Mucosa of descending colon (tissue), 3 donors: ENCODE measurements at places on chromosomes 1 and 21.
A peak's percentile ranks its signal among the peaks of the same experiment; 100 is the strongest.

- no peak for DNase-seq
Observed at GRCh38 chr1:197985351-197985750, 68.2 kb downstream of the LHX9 start.

DNA sequence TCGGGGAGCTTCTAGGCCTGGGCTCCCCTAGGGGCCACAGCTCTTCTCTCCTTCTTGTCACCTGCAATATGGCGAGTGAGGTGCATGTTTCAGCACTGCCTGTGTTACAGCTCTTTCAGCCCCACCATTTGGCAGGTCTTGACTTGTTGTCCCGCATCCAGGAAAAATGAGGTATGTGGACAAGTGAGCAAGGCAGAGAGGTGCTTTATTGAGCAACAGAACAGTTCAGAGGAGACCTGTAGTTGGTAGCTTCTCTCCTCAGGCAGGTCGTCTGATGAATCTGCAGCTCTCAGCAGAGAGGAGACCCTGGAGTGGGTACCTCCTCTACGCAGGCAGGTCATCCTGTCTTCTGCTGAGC, 208.2 kb upstream of the USP25 start:
- no peak for DNase-seq

DNA sequence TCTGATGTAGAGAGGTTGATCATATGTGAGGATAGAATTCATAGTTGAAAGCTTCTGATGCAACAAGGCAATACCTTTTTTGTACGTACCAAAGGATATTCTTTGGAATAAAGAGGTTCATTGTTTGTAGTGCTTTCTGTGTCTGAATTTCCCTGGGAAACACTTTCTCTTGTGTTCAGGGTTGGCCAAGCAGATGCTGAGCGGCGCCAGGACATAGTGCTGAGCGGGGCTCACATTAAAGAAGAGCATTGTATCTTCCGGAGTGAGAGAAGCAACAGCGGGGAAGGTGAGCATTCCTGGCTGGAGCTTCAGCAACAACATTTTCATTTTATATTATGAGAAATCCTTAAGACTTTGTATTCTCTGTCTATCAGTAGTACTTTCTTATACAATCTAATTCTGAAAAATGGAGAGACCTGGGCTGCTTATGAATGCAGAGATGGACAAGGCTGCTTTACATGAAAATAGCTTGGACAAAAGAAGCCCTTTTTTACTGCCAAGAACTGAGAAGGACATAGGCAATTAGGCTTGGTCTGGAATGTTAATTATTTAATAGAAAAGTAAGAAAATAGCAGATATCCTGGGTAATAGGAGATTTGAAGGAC, 85.2 kb downstream of the KIF1B start:
- DNase-seq = no peak

GRCh38 chr1:81129366-81129765, 671.4 kb upstream of the ADGRL2 start:
- no peak for DNase-seq

DNA sequence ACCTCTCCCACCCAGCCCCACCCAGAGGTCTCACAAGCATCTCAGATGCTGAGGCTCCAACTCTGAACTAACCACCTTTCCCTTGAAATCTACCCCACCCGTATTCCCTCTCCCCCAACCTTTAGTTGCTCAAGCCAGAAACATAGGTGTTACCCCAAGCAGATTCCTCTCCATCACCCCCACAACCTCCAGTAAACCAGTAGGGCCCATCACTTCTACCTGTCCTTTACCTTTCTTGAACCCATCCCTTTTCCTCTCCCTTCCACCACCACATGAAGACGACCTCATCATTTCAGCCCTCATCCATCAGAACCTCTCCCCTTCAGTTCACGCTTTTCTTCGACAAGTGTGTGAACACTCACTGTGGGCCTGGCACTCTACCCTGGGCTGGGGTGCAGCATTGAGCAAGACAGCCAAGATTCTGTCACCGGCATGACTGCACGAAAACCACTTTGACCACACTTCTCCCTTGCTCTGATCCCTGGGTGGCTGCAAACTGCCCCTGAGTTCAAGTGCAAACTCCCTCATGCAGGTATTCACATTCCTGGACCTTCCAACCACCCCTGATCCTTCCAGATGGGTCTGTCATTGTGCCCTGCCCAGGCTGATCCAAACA, 65.5 kb upstream of the LAPTM5 start:
- DNase-seq = no peak

GRCh38 chr1:199404191-199404590, 623.3 kb upstream of the NR5A2 start:
- no peak for DNase-seq

GRCh38 chr1:230781131-230781530, 33.9 kb downstream of the CAPN9 start:
- DNase-seq = no peak

DNA sequence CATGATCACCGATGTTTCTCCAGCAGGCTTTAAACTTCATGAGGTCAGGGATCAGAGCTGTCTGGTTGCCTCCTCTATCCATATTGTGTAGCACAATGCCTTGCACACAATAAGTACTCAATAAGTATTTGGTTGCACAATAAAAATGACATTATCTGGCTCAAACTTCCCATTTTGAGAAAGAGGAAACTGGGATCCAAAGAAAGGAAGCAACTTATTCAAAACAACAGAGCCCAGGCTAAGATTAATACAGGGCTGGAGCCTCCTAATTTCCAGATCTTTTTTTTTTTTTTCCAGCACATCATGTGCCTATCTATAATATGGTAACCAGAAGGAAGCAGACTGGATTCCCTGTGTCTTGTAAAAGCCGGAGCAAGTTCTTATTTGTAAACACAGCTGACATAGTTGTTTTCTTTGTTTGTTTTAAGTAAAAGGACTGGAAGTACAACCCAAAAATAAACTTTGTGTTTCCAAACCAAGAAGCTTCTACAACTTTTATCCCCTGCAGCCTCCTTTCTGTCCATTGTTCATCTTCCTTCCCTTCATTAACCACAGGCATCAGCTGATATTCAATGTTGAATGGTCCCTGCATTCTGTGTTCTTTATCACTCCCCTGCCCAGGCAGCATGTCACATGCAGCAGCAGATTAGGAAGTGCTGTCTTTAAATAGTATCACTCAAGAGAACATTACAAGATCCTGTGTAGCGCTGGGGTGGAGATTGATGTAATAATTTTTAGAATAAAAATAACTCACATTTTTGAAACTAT, 71.2 kb upstream of the HOOK1 start:
- no peak for DNase-seq

DNA sequence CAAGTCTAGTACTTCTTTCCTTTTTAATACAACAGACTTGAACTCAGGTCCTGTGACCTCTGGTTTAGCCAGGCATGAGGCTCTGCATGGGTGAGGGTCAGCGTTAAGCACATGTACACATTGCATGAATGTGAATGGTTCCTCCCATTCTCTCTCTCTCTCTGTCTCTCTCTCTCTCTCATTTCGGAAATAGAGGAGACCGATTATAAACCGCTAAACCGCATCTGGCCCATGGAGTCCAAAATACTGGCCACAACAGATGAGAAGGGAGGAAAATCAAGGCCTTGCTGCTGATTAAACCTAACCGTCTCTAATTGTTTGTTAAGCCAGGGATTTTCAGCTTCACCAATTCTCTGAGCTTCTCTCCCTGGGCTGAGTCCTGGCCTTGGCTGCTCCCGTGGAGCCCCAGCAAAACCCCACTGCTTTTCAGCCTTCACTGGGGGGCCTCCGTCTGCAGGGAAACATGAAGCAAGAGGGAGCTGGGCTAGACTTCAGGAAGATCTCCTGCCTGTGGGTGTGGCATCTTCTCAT, 6.6 kb downstream of the RSPO1 start:
- DNase-seq = no peak

GRCh38 chr1:210311726-210312493, 16.8 kb upstream of the HHAT start:
- no peak for DNase-seq

GRCh38 chr1:208803011-208803811, 559.0 kb upstream of the PLXNA2 start:
- no peak for DNase-seq

DNA sequence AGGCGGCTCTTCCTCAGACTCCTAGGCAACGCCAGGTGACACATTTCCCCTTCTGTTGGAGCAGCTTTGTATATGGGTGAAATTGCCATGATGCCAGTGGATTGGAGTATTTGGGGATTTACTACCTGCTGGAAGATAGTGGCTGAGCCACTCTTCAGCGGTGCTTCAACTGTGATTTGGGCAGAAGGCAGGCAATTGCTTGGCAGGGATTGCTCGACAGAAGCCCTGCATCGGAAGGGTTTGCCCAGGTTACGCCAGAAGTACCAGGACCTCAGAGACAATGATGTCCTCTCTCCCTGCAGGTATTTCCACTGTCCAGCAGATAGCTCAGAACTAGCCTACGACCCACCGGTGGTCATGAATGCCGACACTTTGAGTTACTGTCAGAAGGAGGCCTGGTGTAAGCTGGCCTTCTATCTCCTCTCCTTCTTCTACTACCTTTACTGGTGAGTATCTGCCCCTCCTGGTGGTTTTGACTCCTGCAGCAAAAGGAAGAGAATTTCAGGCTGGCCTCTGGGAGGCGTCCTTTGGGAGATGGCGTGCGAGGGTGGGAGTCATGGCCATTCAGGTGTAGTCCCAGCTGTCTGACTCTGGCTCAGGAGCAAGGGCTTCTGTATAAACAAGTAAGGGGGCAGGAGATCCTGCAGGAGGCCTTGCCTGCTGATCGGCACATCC, 118.3 kb downstream of the CNIH3 start:
- no peak for DNase-seq

GRCh38 chr1:165287329-165287728, 69.2 kb downstream of the LMX1A start:
- DNase-seq = no peak

DNA sequence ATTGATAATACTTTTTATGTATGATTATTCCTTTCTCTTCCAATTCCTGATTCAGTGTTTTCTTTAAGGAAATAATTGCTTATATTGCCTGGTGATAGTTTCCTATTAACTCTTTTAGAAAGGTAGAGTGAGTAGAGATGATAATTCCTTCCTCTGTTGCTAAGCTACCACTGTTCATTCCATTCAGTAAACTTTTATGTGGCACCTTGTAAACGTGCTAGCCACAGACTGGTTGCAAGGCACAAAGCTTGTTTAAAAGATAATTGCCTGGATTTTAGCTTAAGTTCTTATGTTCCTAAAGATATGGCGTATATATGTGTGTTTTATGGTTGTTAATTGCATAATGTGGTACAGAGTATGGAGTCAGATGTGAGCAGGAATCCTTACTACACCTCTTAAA, 3.2 kb downstream of the ZFYVE9 start:
- DNase-seq = no peak

DNA sequence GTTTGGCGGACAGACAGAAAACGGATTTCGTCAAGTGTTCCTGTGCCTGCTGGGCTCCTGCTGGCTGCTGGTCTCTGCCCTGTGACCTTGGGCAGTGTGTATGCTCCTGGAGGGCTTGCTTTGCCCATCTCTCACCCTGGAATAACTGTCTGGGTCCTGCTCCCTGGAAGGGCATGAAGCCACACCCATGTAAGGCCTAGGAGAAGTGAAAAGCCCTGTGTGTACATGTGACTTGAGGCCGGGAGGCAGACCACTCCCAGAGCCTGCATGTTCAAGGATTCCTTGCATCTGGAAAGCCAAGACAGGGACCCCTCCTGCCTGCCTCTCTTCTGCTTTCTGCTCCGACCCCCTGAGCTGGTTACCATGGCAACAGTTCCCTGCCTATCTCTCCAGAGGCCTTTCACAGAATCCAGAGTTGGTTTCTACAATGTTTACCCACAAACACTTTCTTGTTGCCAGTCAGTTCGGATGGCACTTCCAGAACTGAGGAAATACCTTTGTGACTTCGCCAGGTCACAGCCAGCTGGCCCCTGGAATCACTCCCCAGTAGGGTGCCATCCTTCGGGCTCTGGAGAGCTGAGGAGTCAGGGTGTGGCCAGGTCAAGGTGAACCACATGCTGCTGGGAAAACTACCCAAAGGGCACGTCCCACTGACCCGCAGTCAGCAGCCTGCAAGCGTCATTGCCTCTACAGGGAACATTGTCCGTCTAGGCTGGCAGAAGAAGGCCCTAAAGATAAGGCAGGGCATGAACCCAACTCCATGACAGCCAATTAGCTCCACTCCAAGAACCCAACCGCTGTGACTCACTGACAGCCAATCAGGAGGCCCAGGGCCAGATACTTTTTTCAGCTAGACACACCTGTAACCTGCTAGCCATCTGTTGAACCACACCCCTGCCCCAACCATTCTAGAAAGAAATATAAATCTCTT, 14.7 kb upstream of the GPR37L1 start:
- peak; percentile 83 for DNase-seq

DNA sequence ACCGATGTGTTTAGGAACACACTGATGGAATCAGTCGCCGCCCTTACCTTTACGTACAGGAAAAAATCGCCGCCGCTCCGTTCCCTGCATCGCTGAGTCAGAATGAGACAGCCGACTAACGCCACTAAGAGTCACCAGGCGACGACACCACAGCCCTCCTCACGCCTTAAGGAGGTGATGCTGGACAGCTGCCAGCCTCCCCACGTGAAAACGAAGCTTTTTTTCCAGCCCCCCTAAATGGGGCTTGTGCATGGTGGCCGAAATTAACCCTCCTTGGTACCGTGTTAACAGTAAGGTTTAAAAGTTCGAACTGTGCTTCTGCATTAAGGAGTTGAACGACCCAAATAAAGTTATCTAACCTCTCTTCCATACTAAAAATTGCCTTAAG, 511 bp downstream of the DNTTIP2 start:
- peak; percentile 75 for DNase-seq

DNA sequence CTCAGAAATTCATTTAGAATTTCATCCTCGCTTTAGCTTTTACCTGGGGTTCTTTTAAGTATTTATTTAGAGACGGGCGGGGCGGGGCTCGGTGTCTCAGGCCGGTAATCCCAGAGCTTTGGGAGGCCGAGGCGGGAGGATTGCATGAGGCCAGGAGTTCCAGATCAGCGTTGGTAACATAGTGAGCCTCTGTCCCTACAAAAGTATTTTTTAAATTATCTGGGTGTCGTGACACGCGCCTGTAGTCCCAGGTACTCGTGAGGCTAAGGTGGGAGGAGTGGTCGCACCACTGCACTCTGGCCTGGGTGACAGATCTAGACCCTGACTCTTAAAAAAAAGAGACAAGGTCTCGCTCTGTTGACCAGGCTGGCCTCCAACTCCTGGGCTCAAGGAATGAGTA, 942 bp upstream of the RSBN1 start:
- DNase-seq = peak; percentile 32

DNA sequence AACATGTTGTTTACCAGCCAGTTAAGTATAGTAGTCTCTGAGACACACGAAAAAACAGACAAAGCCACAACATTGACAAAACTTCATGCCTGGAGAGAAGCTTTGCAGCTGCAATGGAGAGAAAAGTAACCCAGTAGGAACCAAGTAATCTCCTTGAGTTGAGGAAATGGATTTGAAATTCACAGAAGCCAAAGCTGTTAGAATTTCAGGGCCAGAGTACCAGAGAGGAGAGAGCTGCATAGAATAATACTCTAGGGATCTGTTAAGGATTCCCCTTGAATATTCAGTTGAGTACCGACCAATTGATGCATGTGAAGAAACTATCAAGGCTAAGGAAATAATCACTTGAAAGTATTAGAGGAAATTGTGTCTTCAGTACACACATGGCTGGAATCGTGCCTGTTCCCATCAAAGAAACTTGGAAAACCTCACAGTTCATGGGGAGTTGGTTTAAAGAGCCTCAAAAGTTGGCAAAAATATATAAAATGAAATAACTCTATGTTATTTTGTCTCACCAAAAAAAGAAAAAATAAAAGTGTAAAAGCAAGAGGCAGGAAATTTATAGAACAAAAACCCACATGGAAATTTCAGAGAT, 324.0 kb upstream of the NEGR1 start:
- no peak for DNase-seq

GRCh38 chr1:148307583-148308185, 155.6 kb upstream of the NBPF11 start:
- no peak for DNase-seq

GRCh38 chr1:87684713-87685205, 356.1 kb downstream of the LMO4 start:
- peak; percentile 28 for DNase-seq
